ELR (cell line): ENCODE measurements at places on chromosomes 6 and 20.
A peak's percentile ranks its signal among the peaks of the same experiment; 100 is the strongest.

- no peak for DNase-seq
These were observed 90.4 kb upstream of the FOXP4 start for GRCh38 chr6:41455818-41456217.

DNA sequence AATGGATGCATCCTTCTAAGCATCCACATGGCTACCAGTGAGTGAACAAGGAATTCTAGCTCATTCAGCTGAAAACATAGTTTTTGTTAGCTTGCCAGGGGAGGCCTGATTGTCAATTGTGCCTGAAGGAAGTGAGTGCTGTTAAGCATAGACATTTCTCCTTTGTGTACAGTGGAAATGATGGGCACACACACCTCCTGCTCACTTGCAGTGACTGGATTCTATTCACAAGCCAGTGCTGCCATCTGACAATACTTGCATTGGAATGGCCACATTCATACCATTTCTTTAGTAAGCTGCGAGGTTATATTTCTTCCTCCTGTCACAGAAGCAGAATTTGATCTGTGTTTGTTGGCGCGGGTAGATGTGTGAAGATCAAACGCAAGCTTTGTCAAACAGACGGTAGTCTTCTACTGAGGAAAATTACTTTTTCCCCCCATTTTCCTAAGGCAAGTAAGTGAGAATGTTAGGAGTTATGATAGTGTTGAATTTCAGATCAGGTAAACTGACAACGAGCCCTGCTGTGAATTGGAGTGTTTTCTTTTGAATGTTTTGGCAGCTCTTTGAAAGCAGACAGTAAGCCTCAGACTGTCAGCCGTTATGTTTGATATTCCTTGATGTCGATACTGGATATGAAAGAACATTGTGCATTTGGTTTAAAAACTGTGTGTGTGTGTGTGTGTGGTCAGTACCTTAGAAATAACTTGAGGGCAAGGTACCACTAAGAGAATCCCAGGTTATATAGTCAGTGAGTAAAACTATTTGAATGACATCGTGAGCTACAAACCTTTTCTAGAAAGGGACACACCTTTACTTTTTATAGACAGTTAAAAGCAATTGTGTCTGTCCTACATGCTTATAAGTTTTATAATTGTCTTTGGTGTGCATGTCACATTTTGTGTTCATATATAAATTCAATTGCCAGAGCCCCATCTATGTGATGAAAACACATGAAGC, 84.2 kb upstream of the BMP2 start:
- no peak for DNase-seq

- no peak for DNase-seq
These were observed 301.8 kb downstream of the FOXC1 start for GRCh38 chr6:1911474-1911873.

DNA sequence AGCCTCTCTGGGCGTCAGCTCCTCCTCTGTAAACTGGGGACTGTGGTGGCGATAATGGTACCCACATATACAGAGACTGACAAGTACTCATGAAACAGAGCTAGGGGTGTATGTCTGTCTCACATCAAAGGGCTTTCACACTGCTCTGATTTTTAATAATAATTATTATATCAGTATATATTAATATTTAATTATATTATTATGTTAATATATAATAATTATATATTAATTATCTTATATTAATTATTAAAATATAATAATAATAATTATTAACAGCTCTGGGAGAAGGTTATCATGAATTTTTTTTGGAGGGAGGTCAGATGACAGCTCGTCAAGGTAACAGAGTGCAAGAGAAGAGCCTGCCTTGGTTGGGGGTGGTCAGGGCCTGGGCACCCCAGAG, 173.6 kb downstream of the NRN1 start:
- DNase-seq: no peak

- DNase-seq: no peak
These were observed 139.0 kb downstream of the EYA2 start for GRCh38 chr20:47033665-47034064.

DNA sequence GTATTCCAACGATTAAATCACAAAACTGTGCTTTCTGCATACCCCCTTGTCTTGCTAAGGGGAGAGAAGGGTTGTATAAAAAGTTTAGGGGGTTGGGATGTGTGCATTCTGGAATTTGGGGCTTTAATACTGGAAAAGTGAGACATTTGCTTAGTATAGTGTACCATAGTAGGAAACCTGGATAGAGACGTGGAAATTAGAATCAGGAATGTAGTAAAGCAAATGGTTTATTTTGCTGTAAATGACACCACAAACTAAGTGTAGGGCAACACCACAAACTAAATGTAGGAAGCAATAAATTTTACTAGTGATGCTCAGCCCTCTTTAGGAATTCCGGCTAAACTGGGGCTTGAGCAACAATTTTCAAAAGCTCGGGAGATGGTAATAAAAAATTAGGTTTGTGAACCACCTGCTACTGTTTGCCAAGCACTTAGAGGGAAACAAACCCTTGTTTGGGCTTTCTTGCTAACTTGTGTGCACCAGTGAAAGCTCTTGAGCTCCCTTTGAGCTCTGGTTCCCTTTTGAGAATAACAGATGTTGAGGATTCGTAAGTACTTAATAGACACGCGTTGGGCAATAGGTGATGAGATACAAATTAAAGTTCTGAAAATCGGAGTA, 13.8 kb downstream of the BRD2 start:
- DNase-seq: peak; percentile 36

GRCh38 chr6:72761761-72762160, 139.9 kb downstream of the KCNQ5 start:
- no peak for DNase-seq
